ENCODE measurements at places on chromosomes 2 and 18. TPM values are rescaled to one million over a fixed set of nuclear protein-coding genes. Genes with fewer than 3 reads are reported as not detected.

FOXI3 gene
- not detected for total RNA-seq

MTCL1 gene
- total RNA-seq, result 58.8 TPM

DNA sequence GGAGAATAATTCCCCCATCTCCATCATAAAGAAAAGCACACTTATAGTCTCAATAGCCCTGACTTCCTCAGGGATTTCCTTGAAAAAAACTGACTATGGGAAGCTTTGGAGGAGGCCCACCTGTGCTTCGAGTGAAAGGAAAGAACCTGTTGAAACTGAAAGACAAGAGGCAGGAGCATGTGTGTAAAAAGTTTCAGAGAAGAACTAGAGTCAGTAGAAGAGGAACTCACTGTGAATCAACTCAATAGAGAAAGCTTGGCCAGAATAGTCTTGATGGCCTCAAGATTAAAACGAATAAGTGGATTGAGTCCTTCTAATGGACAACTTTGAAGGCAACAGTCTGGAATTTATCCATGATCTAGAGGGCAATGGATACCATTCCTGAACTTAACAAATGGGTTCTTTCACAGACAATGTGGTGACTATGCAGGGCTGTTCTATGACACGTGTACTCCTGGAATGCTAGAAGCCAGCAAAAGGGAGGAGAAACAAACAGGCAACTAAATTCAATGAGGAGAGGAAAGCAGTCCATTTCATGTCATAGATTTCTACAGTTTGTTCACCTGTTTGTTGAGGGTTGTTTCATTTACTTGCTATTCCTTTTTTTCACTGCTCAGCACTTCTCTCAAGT lies 442.3 kb downstream of the GRB14 start:
- DNase-seq, result no peak

SLC66A3 gene
- total RNA-seq, result 12.6 TPM

DNA sequence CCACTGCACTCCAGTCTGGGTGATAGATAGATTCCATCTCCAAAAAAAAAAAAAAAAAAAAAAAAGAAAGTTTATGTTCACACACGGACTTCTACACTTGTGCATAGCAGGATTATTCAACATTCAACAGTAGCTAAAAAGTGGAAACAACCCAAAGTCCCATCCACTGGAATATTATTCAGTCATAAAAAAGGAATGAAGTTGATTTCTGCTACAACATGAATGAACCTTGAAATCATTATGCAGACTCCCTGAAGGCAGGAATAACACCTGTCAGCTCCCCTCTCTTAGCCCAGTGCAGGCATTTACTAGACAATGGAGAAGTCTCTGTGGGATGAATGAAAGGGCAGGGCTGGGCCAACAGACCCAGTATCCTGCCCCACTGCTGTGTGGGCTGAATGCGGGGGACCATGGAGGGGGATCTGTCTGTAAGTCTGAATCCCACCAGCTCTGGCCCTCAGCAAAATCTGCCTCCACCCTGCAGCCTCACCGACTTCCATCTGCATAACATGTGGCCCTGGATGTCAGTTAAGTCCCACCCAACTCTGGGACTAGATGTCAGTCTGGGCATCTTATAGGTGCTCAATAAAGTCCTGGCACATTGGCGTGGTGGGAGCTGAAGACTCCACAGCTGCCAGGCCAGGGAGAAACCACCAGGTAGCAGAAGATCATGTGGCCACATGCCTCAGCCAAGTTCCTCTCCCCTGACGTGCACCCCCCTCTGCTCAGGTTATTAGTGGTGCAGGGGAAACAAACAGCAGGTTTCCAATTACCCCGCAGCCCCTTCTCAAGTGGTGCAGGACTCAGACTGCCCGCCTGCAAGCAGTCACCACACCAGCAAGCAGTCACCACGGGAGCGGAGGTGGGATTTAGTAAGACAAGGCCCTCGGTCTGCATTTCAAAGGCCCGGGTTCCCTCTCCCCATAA lies 8.9 kb downstream of the ZFP36L2 start:
- DNase-seq, result no peak

DNA sequence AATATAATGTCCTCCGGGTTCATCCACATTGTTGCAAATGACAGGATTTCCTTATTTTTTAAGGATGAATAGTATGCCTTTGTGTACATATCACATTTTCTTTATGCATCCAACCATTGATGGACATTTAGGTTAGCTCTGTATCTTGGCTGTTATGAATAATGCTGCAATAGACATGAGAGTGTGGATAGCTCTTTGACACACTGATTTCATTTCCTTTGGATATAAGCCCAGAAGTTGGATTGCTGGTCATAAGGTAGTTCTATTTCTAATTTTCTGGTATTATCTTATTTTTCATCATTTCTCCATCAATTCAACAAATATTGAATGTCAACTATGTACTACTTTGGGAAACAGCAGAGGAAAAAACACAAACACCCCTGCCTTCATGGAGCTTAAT lies 423.3 kb downstream of the MTX2 start:
- DNase-seq, result no peak
